ENCODE measurements at places on chromosomes 12 and 14.

DNA sequence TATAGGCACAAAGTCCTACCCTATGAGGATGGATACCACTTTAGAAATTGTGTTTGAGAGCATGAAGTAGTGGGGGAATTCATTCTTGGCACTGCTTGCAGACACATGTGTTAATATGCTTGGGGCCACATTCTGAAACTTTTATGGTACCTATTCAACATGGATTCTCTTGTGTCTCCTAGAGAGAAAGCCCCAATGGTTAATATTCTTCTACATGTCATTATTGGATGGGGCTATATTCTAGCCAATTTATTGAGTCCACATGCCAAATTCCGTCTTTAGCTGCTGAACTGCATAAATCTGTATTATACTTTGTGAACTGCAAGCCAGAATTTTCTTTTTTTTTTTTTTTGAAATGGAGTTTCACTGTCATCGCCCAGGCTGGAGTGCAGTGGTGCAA, 140.0 kb downstream of the KICS2 start:
- DNase-seq, result no peak

DNA sequence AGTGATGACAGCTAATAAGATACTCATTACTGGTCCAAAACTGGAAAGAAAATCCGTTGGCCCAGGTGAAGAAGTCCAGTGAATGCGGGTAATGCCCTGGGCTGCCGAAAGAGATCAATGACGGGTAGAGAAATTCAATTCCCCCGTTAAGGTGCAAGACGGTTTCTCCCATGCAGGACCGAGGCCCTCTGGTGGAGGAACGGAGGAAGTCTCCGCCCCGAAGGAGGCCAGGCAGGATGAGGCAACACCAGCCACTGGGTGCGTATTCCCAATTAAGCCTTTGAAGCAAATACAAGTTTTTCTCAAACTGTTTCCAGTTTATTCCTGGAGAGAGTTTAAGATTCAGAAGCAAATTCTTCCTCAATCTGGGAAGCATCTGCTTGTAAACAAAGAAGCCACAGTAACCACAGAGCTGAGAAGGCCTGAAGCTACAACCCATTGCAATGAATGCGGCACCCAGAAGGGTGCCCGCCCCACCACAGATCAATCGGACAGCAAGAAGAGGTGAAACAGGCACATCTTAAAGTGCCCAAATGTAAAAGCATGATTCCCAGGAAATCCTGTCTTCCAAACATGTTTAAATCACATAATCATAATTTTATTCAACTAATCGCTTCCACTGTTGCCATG, 118.5 kb downstream of the TTC7B start:
- DNase-seq, result peak; percentile 87

GRCh38 chr12:114430306-114430705, 24.4 kb upstream of the TBX5 start:
- DNase-seq, result no peak

- DNase-seq, result no peak
Measured at GRCh38 chr12:28035500-28035899, 63.0 kb upstream of the PTHLH start.

GRCh38 chr14:53389202-53389601, 236.1 kb upstream of the DDHD1 start:
- DNase-seq, result no peak

DNA sequence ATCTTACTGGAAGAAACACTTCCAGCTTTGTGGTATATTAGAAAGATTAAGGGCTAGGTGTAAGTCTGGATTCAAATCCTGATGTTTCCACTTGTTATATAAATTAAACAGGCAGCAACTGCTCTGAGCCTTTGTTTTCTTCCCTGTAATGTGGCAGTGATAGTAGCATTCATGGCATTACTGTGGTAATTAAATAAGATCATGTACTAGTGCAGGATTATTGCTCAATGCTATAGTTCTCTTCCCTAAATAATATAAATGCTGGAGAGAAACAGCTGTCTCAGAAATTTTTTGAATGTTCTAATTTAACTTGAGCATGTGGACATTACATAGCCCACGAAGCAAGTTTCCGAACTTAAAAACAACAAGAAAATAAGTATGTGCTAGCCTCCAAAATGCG, 5.4 kb downstream of the TMEM117 start:
- DNase-seq, result no peak

DNA sequence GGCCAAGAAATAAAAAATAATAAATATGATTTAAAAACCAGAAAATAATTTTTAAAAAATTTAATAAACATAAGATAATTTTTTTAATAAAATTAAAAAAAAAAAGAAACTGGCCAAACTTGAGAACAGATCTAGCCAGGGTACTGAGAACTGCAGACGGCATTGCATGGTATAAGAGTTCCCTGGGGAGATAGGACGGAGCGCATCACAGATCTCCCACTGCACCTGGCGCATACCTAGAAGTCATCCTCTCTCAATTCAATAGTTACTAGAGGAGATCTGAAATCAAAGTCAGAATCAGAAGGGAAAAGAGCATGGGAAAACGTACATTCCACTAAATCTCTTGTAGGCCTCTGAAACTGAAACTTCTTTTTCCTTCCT, 58.9 kb upstream of the BCL2L14 start:
- no peak for DNase-seq

DNA sequence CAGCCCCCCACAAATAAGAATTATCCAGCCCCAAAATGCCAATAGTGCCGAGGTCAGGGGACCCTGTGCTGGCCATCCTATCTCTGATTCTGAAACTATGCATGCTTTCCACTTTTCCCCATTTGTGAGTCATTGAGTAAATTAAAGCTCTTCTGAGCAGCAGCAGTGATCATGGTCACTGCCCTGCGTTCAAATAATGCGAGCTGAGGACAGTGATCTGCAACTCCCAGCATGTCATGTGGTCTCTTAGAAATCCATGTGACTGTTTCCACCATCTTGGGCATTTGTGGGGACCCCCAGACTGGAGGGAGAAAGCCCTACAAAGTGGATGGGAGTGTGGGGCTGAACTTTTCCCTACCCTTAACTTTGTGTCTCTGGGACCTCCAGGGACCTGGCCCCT, 53.8 kb downstream of the C14orf132 start:
- no peak for DNase-seq
